Eye (tissue), 1 donor: ENCODE measurements at places on chromosomes 16 and 17.
A peak's percentile ranks its signal among the peaks of the same experiment; 100 is the strongest.

DNA sequence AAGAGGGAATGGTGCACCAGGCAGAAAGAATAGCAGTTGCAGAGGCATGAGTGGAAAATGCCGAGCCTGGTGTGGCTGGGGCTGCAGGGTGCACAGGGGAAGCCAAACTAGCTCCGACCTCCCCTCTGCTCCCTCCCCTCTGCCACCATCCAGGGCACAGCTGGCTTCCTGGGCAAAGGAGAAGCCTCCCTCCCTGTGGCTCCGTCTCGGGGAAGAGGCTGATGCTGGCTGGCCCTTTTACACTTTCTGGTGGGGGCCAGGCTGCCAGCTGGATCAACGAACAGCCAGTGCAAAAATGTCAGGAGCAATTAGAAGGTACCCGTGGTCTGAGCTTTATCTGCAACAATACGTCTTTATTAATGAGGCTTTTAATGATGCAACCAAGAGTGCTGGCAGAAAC, 37.1 kb upstream of the KCNJ12 start:
- DNase-seq: peak; percentile 80

DNA sequence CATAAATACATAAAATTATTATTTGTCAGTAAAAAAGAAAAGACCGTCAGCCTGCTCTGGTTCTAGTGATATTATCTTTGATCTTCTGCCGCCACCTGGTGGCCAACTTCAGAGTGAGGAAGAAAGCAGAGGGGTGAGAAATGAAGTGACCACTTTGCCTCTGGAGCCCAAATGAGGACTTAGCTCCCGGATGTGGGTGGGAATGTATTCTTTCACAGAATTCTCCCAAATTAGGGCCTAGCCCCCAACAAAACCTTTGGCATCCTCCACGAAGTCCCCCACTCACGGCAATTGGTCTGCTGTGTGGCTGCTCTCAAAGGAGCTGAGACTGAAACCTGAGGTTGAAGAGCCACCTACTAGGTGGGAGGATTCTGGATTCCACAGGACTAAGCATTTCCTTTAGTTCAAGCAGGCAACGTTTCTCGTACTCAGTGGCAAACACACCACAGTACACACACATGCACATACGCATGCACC, 4.9 kb upstream of the ZNF267 start:
- DNase-seq: peak; percentile 92

DNA sequence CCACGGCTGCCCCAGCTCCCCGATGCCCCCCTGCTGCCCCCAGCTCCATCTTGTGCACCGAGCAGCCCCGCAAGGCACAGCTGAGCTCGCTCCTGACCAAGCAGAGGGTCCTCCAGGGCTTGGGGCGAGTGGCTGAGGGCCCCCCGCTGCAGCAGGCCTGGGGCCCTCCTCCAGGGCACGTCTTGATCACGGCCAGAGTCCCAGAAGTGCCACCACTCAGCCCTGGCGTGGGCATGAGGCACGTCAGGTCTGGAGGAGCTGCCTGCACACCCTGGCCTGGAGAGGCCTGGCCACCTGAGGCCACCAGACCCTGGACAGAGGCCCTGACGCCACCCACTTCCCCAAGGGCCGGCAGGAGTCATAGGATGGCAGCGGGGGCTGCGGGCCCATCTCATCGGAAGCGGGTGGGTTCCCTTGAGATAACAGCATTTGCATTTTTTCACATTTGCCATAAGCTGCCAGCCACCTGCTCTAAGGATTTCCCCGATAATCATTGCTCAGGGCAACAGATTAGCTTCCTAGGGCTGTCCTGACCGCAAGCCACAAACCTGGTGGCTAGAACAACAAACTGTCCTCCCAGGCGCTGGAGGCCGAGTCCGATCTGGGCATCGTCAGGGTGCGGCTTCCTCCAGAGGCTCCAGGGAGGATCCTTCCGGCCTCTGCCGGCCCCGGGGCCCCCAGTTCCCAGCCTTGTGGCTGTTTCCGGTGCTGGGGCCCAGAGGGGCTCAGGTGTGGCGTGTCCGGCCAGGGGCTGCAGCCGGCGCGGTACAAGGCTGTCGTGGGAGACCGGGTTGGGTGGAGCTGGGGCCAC, 23.9 kb upstream of the C1QTNF8 start:
- no peak for DNase-seq

DNA sequence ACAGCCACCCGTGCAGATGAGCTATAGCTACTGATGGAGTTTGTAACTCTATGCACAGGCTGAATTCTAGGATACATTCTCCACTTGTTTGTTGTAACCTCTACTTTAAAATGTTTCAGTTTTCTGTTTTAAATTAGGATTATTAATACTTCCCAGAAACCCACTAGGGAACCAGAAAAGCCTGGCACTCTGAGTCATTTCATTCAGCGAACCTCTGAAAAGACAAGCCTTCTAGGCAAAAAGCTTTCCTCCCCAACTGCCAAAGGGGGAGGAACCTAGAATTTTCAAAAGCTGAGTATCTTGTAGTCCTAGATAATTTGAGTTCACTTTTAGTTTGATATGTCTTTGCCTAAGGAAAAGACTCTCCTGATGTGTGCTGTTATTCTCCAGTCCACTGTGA, 43.2 kb downstream of the GOSR1 start:
- DNase-seq: peak; percentile 22

- peak; percentile 87 for DNase-seq
These were observed 948 bp downstream of the UTP18 start for GRCh38 chr17:51261024-51261963.

GRCh38 chr17:78144147-78144719, 2.0 kb upstream of the C17orf99 start:
- DNase-seq: peak; percentile 66

GRCh38 chr17:60006160-60006559, 41.6 kb upstream of the RNFT1 start:
- DNase-seq: no peak

GRCh38 chr17:58120195-58120822, 27.9 kb upstream of the OR4D1 start:
- DNase-seq: peak; percentile 84

GRCh38 chr16:50025537-50025931, 509 bp downstream of the CNEP1R1 start:
- DNase-seq: no peak

- no peak for DNase-seq
These were observed 438.9 kb downstream of the KCNJ2 start for GRCh38 chr17:70608193-70608592.

DNA sequence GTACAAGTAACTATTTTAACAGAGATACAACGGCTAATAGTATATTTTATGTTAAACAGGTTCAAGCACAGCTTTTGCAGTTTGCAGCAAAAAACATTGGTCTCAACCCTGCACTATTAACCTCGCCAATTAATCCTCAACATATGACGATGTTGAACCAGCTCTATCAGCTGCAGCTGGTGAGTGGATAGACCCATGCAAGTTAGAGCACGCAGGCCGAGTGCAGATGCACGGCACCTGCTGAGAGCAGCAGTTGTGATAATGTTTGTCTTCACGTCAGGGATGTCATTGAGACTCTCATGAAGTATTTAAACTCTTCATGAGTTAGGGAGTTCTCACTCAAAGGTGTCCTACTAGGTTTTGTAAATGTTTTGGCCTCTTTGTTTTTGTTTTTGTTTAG, 45.6 kb downstream of the TMC6 start:
- peak; percentile 39 for DNase-seq

- no peak for DNase-seq
These were observed 24.1 kb downstream of the CHD9 start for GRCh38 chr16:53078765-53079485.

- DNase-seq: no peak
These were observed 10.3 kb downstream of the ITGAX start for GRCh38 chr16:31365131-31365865.

GRCh38 chr16:76278086-76278485, 885 bp downstream of the CNTNAP4 start:
- no peak for DNase-seq

GRCh38 chr17:80871341-80871740, 120.3 kb upstream of the CHMP6 start:
- no peak for DNase-seq

DNA sequence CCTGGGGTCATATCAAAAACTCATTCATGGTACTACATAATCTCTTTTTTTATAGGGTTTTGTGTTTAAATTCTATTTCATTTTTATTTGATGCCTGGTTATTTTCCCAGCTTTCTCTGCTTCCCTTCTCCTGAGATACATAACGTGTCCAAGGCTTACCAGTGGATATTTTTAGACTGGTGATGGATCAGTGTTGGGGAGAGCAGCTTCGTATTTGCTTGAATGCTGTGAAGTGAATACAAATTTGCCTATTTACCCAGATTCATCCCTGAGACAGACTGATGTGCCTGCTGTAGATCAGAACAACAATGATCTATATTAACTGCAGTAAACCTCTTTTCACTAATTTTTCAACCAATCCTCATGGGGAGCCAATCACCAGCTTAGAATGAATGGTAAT, 43.2 kb upstream of the FOXJ1 start:
- no peak for DNase-seq

GRCh38 chr16:51388516-51388951, 237.5 kb upstream of the SALL1 start:
- DNase-seq: no peak

- no peak for DNase-seq
These were observed 64.4 kb downstream of the EFCAB5 start for GRCh38 chr17:30005709-30006320.

GRCh38 chr16:17130733-17131132, 340.0 kb downstream of the XYLT1 start:
- DNase-seq: no peak

- DNase-seq: peak; percentile 95
These were observed 6.5 kb downstream of the IRX5 start for GRCh38 chr16:54936979-54937670.

GRCh38 chr16:287298-287811, 4.4 kb downstream of the PDIA2 start:
- DNase-seq: no peak

DNA sequence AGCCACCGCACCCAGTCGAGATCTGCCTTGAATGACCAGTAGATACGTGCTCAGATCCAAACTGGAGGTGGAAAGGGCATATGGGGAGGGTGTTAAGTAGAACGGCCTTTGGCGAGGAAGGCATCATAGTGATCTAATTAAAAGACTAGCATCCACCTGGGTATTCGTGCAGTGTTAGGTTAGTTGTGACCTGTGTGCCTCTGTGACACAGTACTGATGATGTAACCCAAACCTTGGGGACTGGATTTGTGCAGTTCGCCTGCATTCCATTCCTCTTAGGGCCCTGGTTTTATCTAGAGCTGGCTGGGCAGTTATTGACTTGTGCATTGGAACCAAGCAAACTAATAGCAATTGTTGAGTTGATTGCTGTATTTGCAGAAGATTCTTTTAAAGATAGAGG, 47.9 kb downstream of the SNX29 start:
- no peak for DNase-seq

GRCh38 chr16:78290872-78291591, 191.6 kb downstream of the WWOX start:
- peak; percentile 50 for DNase-seq

DNA sequence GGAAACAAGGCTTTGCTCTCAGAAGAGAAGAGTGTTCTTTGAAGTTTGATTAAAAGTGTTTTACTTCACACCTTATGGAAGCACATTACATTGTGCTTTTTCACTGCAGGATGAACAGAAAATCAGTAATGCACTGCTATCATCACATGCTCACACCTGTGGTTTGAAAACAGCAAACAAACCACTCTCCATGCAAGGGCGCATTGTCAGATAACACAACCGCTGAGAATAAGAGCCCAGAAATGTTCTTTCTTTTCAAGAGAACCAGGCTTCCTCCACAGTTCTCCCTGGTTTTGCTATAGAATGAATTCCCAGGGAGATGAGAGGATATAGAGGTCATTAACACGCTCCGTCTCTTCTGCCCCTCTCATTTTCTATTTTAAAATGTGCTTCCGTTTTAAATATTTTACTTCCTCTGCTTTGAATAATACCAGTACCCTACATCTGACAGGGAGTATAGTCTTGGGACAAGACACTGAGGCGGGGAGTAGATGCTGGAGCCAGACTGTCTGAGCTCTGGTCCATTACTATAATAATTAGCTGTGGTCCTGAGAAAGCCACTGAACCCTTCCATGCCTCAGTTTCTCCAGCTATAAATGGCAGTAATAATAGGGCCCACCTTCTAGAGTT, 71.6 kb downstream of the CDK5R1 start:
- no peak for DNase-seq

- DNase-seq: peak; percentile 99
These were observed at the start of gene ZNF688 for GRCh38 chr16:30571445-30572322. Gene ZNF688, minus strand, starts transcription at chr16:30571714. Its CDS starts 85 bp downstream, at chr16:30571629.

GRCh38 chr16:66261826-66262225, 104.7 kb upstream of the CDH5 start:
- DNase-seq: no peak

GRCh38 chr16:84541999-84542817, 37.7 kb upstream of the MEAK7 start:
- DNase-seq: no peak

DNA sequence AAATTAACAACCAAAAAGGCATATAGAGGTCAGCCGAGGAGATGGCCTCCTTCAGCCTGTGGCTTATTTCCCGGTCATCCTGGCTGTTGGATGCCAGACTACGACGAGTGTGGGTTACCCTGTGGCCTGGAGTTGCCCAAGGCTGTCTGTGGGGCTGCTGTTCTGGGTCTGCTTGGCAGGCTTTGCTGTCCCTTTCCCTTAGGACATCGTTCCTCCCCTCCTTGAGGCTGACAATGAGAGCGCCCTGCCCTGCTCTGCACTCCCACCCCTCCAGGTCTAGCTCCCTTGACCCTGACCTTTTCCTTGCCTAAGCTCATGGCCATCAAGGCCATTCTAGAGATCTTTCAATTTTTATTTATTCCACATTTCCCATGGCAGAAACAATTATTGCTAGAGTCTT, 1.9 kb upstream of the CBFB start:
- DNase-seq: no peak

DNA sequence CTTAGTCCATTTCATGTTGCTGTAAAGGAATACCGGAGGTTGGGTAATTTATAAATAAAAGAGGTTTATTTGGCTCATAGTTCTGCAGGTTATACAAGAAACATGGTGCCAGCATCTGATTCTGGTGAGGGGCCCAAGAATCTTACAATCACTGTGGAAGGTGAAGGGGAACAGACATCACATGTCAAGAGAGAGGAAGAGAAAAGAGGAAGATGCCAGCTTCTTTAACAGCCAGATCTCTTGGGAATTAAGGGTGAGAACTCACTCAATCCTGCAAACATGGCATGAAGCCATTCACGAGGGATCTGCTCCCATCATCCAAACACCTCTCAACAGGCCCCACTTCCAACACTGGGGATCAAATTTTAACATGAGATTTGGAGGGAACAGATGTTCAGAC, 49.5 kb downstream of the BMERB1 start:
- no peak for DNase-seq

DNA sequence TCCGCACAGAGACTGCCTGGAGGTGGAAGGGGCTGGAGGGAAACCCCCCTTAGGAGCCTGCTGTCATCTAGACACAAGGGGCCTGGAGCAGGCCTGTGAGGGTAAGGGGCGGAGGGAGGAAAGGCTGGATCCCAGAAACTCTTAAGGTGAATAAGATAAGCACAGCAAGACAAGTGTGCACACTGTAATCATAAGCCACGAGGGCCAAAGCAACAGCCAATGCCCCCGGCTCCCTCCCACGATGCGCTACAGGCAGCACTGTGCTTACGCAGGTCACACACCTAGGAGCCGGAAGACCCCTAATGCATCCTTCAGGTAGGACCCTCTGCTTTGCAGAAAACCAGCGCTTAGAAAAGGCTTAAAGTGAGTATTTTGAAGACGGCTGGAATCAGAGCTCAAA, 24.6 kb downstream of the ZFHX3 start:
- DNase-seq: no peak
